Activated CD4-positive, alpha-beta T cell treated with anti-CD3 and anti-CD28 coated beads, Interleukin-2, amount 50 U/mL, for 16 hours (primary cell): ENCODE measurements at places on chromosomes 4 and X.
A peak's percentile ranks its signal among the peaks of the same experiment; 100 is the strongest.

GRCh38 chr4:155407480-155407879 is 30.7 kb upstream of the MAP9 start:
- no peak for DNase-seq

- no peak for DNase-seq
Observed at GRCh38 chr4:156476359-156476758, 495.2 kb downstream of the PDGFC start.

GRCh38 chr4:20395160-20395773 is 143.6 kb downstream of the SLIT2 start:
- DNase-seq = peak; percentile 18

DNA sequence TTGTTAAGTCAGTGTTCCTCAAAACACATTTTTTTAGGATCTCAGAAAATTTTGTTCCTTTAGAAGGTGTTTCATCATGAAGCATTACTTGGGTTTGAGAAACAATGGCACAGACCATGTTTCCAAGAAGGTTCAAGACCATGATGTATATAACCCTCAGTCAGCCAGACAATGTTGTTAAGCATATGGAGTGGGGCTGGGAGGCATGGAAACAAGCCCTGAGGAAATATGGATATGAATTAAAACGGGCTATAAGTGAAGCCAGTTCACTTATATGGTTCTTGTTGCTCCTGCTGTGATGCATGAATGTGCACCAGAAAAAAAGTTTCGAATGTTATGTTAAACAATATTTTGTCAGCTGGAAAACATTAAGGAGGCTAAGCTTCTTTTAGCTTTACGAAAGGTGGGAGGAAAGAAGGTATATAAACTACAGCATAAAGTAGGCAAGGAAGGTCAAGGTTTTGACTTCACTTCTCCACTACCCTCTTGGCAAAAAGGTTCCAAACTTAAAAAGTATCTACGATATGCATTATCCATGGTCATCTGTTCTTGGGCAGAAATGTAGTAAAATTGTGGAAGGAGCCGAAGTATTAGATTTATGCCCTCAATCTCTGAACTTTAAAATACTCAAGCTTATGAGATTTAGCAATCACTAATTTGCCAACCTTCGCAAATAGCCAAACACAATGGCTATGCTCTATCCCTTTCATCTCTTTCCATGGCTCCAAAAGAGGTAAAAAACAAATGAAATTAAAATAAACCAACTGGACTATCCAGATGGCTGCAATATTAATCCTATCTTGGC is 277.3 kb downstream of the CHIC1 start:
- no peak for DNase-seq

GRCh38 chr4:158903472-158904043 is 134.7 kb downstream of the FNIP2 start:
- DNase-seq = no peak
